ENCODE measurements at places on chromosomes 4 and X. TPM values are rescaled to one million over a fixed set of nuclear protein-coding genes. Genes with fewer than 3 reads are reported as not detected.
A peak's percentile ranks its signal among the peaks of the same experiment; 100 is the strongest.

The MAGEC1 gene
- not detected for total RNA-seq

The TADA2B gene
- 15.3 TPM for total RNA-seq

The ARHGEF38 gene
- total RNA-seq: not detected

The PARM1 gene
- not detected for total RNA-seq

- DNase-seq: no peak
These were observed 1.9 kb upstream of the SEPTIN6 start for GRCh38 chrX:119694601-119695534.

DNA sequence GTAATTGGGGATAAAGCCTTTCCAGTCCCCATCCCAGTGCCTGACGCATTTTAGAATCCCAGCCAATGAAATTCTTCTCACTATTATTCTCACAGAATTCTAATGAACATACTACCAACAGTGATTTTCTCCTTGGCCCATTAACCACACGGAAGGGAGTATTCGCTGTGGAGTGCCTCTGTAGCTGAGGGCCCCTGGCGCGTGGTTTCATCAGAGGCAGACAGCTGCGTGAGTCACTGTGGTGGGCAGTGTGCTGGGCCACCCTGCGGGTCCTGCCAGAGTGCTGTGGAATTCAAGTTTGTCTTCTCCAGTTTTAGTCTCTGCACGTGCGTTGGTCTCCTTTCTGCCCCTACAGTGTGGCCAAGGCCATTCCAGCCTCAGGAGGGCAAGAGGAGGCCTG, 335.4 kb upstream of the FAT1 start:
- no peak for DNase-seq

The STPG2 gene
- total RNA-seq: 0.19 TPM

DNA sequence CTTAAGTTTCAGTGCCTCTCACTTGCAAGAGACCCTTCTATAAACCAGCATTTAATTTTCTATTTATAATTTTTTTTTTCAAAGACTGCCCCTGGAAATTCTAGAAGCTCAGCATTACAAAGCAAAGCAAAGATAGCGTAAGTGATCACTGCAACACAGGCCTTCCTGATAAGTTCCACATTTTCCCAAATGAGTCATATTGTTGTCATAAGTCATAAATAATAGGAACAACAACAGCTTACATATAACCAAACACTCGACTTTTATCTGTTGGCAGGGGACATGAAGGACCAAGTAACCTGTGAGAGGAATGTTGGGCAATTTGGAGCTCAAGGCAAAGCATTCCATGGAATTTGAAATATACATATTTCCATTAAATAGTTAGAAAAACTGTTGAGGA, 815.5 kb downstream of the DMD start:
- no peak for DNase-seq

- no peak for DNase-seq
These were observed 28.6 kb upstream of the NSG1 start for GRCh38 chr4:4358093-4358854.

DNA sequence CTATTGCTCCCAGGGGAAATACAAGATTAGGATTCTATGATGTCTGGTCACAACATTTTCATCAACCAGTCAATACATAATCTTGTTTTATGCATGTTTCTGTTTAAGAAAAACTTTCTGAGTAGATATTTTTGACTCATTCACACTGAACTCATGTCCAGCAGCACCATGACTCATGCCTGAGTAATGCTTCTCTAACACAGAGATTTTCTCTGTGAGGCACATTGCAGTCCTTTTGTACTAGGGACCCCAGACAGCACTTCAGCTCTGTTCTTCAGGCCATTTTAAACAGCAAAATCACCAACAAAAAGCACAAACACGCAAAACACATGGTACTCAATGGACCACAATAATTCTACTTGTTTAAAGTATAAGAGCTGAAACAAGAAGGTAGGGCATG, 83.6 kb downstream of the MXRA5 start:
- peak; percentile 89 for DNase-seq

GRCh38 chr4:153639833-153640802, 44.0 kb upstream of the TLR2 start:
- no peak for DNase-seq

DNA sequence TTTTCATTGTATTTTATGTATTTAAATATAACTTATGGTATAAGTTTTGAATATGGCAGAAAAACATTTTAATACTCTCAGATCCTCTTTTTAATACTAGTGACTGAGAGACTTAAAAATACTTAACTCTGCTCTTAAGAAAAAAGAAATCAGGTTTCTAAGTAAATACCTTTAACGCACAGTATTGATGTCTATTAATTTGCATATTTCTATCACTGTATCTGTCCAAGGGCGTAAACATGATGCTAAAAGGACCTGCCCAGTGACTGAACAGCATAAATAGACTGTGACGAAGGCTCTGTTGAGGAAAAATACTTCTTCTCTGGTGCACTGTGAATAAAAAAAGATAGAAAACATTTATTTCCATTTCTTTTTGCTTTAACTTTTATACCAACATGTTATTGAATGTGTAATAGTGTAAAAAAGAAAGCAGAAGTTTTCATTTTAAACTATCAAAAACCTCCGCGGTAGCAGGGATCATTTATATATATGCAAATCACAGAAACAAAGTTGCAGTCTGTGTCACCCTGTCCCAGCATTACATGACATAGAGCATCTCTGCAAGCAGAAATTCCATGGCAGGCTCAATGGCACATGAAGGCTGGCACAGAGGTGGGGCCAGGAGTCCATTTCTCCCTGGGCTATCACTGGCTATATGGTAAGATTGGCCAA, 75.4 kb downstream of the ZAR1 start:
- DNase-seq: no peak

DNA sequence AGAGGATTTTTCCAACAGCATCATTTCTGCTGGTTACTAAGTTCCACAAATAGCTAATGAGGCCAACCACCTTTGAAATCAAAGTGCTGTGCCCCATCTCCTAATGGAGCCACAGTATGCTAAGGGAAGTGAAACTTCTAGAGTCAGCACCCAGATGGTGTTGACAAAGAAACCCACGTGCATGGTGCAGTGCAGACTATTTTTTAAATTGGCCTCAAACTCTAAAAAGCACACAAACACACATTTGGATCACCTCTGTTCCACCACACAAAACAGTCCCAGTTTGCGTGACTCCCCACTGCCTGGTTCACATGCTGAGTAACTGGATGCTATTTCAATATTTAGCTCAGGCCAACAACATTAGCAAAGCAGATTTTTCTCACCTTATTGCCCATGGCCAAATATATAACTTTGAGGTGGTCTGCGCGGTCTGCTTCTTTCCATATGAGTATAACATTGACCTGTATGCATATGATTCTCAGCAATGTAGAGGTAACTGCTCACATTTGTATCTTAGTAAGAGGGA, 69.9 kb downstream of the AMELX start:
- DNase-seq: no peak

The DGAT2L6 gene
- not detected for total RNA-seq

- DNase-seq: no peak
These were observed 28.5 kb upstream of the FRG1 start for GRCh38 chr4:189912170-189912569.

GRCh38 chr4:76260571-76260970, 9.1 kb downstream of the FAM47E start:
- DNase-seq: no peak
